NCI-H1417 treated with DMSO at 0.1 percent for 48 hours (cell line): ENCODE measurements at places on chromosomes 6 and 20.

- no peak for DNase-seq
Observed at GRCh38 chr6:130525408-130525807, 159.6 kb downstream of the TMEM200A start.

DNA sequence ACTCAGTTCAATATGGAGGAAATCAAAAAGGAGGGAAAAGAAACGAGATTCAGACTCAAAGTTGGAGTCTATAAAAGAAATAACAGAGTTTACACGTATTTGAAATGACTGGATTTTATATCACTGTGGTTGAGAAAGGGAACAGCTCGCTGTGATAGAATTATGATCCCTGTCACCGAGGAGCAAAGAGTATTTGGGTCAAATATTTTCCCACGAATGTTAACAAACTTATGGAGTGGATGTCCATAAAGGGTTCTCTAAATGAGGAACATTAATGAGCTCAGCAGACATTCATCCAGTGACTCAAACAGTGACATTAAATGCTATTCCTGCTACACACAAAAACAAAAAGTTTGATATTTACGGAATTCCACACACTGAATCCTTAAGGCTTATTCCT lies 57.9 kb downstream of the FHL5 start:
- DNase-seq = no peak

DNA sequence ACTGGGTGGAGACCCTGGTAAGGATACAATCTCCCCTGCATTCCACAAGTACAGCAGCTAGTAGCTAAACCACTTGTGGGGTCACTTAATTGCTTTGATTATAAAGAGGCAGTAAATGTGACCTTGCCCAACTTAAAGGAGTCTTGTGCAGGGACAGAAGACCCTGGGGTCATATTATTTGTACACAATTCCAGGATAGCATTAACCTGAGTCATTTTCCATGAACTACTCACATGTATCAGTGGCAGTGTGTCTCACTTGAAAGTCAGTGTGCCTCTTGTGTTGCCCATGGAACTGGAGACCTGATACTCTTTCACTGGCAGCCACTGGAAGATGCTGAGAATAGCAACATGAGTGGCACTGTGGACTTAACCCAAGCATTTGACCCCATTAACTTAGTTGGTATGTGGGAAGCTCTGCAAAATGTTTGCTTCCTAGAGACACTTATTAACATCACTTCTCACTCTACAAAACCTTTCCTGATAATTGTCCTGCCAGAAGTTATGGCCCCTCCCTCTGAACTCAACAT lies 28.9 kb downstream of the CLIC5 start:
- DNase-seq = no peak

GRCh38 chr6:3744901-3745470 lies 6.5 kb downstream of the PXDC1 start:
- no peak for DNase-seq

- DNase-seq = no peak
Observed at GRCh38 chr20:46631212-46631869, 19.9 kb downstream of the SLC13A3 start.

- no peak for DNase-seq
Observed at GRCh38 chr20:54351371-54352136, 123.8 kb upstream of the DOK5 start.

DNA sequence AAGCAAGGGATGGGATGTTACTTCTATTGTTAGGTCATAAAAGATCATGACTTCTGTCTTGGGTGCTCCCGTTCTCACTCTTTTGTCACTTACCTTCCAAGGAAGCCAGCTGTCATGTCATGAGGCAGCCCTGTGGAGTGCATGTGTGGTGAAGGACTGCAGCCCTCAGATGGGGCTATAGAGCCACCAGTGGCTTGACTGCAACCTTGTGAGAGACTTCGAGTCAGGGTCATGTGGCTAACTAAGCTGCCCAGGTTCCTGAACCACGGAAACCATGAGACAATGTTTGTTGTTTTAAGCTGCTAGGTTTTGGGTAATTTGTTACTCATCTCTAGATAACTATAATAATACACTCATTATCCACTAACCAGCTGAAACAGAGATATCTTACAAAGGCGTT lies 477.1 kb downstream of the BTBD3 start:
- DNase-seq = no peak

DNA sequence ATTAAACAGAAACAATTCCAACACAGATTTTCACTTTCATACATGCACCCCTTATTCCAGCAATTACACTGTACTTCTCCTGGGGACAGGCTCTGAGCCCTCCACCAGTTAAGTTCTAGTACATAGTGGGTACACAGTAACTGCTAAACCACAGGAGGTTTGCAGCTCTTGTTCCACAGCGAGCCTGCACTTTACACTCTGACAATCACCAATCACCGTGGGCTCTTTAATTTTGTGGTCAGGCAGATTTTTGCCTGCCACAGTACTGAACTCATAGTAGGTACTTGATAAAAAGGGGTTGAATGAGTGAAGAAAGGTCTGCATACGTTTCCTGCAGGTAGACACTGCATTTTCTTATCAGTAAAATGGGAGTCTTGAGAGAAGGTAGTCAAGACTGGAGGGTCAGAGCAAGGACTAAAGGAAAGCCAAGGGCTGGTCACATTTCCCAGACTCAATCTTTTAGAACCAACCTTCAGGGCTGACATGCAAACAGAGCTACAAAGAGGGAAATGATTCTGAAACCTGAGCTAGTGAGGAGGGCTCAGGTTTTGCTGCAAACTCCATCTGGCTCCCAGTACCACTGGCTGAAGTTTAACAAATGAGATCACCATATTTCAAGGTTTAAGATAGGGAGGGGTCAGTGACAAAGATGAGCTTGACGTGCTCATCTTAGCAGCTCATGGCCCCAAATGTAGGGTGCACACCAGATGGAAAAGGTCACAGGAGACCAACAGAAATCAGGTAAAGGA lies 404.6 kb downstream of the BTBD9 start:
- DNase-seq = no peak

GRCh38 chr6:109290143-109290931 lies 91.9 kb downstream of the CD164 start:
- DNase-seq = no peak

DNA sequence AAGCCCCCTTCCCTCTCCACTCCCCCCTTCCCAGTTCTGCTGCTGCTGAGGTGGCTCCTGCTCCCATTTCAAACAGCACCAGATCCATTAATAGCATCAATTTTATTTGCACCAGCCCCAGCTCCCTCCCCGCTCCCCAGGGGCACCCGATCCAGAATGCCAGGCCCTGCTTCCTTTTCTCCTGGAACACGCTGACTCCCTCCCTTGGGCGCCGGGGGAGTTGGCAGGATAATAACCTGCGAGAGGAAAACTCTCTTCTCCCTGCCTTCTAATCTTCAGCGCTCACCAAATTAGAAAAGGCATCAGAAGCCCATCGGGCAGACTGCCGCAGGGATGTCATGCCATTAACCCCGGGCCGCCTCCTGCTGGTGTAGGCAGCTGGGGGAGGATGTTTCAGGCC lies 77.8 kb downstream of the NCR2 start:
- no peak for DNase-seq

DNA sequence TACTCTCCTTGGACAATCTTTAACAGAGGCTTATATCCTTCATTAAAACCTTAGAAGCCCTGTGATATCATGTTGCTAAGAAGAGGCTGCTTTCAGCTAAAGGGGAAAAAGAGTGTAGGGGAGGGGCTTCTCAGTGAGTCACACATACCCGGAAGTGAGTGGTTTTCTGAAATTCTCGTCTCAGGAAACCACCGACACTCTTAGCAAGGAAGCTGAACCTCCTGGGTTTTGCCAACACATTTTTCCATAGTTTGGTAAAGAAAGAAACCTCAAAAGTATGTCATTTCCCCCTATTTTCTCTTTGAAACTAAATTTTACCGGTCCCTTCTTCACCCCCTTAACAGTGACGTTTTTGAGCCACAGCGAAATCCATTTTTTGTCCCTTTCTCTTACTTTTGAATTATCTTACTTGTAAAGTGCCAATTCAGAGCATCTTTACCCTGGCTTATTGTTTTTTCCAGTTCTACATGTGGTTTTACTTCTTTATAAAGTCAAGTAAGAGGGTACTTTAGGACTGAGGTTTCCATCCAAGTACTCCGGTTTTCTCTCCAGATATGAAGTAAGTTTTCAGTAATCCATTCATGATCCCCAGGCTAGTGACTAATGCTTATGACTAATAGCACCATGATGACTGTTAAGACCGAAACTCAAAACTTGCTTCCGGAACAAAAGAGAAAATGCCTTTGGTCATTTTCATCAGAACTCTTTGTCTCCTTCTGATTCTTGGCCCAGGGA lies 219.3 kb downstream of the ARHGAP18 start:
- DNase-seq = no peak

GRCh38 chr6:160730911-160731310 lies 28.9 kb downstream of the PLG start:
- no peak for DNase-seq

DNA sequence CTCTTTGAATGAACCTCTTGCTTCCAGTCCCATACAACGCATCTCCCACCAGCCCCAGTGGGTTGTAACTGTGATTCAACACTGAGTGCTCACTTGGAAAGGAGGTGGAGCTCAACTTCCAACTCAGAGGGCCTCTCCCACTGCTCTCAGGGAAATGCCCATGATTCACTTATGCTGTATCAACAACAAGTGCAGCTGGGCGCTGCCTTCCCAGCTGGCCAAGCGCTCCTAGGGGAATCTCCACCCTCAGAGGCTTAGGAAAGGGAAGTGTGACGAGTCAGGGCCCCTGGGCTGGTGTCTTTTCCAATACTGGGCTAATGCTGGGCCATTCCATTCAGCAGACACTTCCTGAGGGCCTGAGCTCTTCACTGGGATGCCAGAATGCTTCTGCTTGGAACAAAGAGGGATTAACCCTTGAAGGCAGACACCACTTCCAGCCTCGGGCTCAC lies 8.1 kb upstream of the OCSTAMP start:
- DNase-seq = no peak

DNA sequence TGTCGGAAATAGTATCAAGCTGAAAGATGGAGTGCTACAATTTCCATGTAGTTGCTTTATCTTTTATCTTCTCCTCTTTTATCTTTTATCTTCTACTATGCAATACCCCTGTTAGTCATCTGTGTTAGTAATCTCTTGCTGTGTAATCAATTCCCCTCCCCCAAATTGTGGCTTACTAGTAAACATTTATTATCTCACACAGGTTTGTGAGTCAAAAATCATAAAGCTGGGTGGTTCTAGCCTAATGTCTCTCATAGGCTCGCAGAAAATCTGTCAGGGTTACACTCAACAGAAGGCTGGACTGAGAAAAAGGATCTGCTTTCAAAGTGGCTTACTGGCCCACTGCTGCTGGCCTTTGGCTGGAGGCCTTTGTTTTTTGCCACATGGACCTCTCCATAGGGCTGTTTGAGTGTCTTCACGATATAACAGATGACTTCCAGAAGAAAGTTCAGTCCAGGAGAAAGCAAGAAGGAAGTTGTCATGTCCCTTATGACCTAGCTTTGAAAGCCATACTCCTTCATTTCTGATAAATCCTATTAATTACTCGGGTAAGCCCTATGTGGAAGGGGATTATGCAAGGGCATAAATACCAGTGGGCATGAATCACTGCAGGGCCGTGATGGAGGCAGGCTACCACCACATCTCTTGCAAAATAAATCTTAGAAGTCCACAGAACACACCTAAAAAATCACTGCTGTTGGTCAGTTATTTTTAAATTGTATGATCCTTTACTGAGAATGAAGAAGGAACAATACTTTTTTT lies 24.5 kb upstream of the PTCHD4 start:
- no peak for DNase-seq

DNA sequence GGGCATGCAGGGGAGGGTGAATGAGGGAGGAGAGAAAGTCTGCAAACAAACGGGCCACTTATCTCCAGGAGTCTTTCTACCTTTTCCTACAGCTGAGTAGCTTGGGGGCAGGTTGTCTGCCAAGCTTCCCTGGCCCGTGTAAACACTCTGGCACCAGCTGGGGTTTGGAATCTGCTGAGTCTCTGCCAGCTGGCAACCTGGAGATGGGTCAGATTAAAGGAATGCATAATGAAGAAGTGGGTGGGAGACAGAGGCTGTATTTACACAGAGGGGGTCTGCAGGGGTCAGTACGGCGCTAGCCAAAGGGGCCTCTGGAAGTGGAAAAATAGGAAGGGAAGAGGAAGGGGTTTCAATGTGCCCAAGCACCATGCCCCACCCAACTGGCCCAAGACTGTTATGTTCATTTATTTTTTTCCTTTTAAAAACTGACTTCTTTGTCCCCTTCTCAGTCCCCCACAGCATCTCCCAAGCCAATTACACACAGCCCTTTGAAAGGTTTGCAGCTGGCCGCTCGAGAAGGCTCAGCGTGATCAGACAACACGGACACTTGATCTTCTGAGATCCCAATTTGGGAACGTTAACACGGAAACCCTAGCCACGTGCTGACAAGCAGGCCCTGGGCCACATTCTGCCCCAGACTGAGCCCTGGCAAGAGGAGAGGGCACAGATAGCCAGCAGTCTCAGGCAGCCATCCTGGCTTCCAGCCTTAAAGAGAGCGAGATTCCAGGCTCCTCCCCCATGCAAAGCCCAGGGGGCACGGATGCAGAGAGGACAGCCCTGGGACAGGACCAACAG lies 25.2 kb downstream of the TRAM2 start:
- DNase-seq = peak; percentile 84

GRCh38 chr6:29925321-29925720 lies 17.0 kb upstream of the HLA-A start:
- DNase-seq = no peak

- no peak for DNase-seq
Observed at GRCh38 chr6:121008553-121008952, 325.7 kb downstream of the TBC1D32 start.

DNA sequence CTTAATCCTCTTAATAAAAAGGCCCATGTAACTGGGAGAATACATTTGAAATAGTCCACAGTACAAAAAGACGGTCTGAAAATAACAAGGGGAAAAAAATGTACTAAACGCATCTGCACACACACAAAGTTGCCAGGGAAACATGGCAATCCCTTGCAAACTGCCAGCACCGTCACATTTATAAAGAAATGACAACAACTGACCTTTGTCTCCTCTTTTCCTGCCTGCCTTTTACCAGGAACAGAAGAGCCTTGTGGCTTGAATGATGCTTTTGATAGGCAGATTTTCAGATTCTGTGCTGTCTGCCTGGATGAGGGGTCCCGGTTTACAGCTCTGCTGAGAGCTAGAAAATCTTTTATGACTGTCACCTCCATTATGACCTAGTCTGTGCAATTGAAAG lies 308.6 kb upstream of the ZFP64 start:
- DNase-seq = no peak

DNA sequence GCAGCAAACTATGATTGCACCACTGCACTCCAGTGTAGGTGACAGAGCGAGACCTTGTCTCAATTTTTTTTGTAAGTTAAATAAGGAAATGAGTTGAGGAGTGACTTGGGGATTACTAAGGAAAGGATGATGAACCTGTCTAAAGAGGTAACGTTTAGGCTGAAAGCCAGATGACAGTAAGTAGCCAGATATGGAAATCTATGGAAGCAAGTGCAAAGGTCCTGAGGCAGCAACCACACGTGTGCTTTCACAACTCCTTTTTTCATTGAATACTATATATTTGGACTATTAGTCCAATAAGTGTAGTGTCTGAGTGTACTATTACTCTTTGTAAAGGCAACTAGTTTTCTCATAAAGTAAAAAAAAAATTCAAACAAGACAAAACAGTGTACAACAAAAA lies 147.4 kb downstream of the CD24 start:
- DNase-seq = no peak

- no peak for DNase-seq
Observed at GRCh38 chr6:39820553-39820952, 28.4 kb downstream of the DAAM2 start.
